T-cell (primary cell): ENCODE measurements at places on chromosomes 13 and 19.

DNA sequence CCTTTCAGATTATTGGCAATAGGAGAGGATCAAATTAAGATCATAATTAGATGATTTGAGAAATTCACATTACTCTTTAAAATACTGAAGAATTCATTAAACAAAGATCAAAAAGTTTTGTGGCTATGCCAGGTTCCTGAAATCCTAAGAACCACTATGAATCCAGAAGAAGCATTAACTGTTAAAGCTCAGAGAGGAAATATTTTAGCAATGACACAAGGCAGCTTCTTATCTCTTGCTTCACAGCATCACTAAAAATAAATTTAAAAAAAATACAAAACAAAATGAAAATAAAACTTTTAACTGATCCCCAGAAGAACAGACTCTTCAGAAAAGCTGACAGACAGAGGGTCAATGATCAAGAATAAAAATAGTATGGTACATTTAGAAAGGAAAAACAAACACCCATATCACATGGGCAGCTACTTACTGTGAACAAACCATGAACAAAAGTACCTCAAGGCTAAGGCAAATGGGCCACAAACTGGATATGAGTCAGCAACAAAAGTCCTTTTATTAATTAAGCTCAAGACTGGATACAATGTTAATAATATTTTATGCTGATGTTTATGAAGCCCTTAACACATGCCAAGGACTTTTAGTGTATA is 19.6 kb downstream of the RNF6 start:
- H3K4me3 ChIP-seq: no peak overlapping the region
- H3K36me3 ChIP-seq: peaks cover 12% of the 10 kb centered on the region
- H3K27me3 ChIP-seq: no peaks in the 10 kb centered on the region
- no peak overlapping the region for H3K27ac ChIP-seq

GRCh38 chr19:9165261-9165660 is 13.5 kb upstream of the OR7D2 start:
- no peaks in the 10 kb centered on the region for H3K27me3 ChIP-seq
- H3K36me3 ChIP-seq: peaks cover 22% of the 10 kb centered on the region
- H3K4me3 ChIP-seq: no peak overlapping the region
- DNase-seq: no peak
- H3K27ac ChIP-seq: no peak overlapping the region
- no peaks in the 10 kb centered on the region for H3K4me1 ChIP-seq

- H3K27ac ChIP-seq: no peak overlapping the region
- no peak overlapping the region for H3K4me3 ChIP-seq
- H3K27me3 ChIP-seq: no peaks in the 10 kb centered on the region
- DNase-seq: no peak
- H3K4me1 ChIP-seq: no peaks in the 10 kb centered on the region
These were observed 31.3 kb downstream of the KCTD12 start for GRCh38 chr13:76854894-76855293.

GRCh38 chr19:1232652-1233072 is 5.1 kb downstream of the CBARP start:
- peaks cover 20% of the 10 kb centered on the region for H3K27me3 ChIP-seq
- DNase-seq: no peak
- H3K27ac ChIP-seq: no peak overlapping the region
- no peaks in the 10 kb centered on the region for H3K36me3 ChIP-seq

GRCh38 chr19:44816301-44816700 is 7.4 kb downstream of the BCAM start:
- no peaks in the 10 kb centered on the region for H3K4me1 ChIP-seq
- no peak overlapping the region for H3K4me3 ChIP-seq
- H3K36me3 ChIP-seq: no peaks in the 10 kb centered on the region
- DNase-seq: no peak
- H3K27ac ChIP-seq: no peak overlapping the region

DNA sequence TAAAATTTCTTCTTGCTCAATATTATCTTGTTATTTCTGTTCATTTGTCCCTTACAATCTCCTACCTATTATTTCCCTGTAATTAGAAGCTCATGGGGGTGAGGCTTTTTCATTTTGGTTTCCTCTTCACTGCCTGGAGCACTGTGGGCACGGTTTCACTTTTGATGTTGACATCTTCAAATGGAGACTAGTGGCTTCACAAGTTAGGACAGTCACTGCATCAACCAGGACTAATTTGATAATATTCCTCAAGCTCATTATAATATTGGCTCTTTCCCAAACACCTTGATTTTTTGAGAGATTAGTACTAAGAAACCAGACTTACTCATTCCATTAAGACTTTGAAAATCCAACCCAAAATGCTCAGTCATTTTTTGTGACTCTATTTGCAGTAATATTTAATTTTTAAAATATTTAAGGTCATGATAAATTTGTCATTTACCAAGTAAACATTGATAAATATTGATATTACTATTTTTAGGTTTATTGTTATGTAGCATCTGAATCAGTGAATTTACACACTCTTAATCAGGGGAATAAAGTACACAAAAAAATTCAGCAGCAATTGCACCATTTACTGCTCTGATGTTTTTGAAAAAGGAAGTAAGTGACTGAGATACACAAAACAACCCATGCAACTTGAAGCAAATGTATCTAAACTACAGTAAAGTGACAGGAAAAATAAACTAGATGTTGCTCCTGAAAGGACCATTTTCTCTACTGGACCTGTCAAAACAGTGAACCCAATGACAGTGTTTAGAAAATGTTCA is 28.8 kb upstream of the RCBTB2 start:
- H3K4me1 ChIP-seq: peaks cover 15% of the 10 kb centered on the region
- peaks cover 2% of the 10 kb centered on the region for H3K27me3 ChIP-seq
- peak overlapping the region; percentile 6 for H3K4me3 ChIP-seq
- DNase-seq: no peak
- peak overlapping the region; percentile 37 for H3K27ac ChIP-seq

DNA sequence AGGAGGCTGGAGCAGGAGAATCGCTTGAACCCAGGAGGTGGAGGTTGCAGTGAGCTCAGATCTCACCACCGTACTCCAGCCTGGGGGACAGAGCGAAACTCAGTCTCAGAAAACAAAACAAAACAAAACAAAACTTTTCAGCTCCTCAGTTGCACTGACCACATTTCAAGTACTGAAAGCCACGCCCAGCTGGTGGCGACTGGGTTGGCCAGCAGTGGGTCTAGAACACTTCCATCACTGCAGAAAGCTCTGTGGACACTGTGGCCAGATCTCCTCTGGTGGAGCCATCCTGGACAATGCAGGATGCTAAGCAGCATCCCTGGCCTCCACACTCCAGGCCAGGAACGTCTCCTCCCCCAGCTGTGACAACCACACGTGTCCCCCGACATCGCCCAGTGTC is 21.1 kb downstream of the TLE2 start:
- H3K27ac ChIP-seq: no peak overlapping the region
- no peak overlapping the region for H3K4me3 ChIP-seq
- no peak for DNase-seq
- H3K27me3 ChIP-seq: no peaks in the 10 kb centered on the region
- H3K36me3 ChIP-seq: peaks cover 3% of the 10 kb centered on the region
- H3K4me1 ChIP-seq: no peaks in the 10 kb centered on the region

DNA sequence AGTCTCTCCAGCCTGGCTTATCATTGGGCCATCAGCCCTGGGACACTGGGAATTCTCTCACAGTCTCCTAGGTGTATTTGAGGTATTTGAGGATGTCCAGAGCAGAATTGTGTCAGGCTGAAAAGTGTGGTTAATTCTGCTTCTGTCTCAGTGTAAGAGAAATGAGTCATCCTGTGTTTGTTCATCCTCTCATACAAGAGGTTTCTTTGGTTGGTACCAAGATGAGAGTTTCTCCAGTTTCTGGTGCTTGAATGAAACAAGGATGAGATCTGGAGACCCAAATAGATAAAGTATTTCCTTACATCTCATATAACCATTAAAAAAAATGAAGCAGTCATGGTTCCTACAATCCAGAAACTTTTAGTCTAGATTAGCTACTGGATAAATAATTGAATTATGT is 7.7 kb downstream of the ZNF253 start:
- H3K4me3 ChIP-seq: no peak overlapping the region
- no peak for DNase-seq
- peaks cover 4% of the 10 kb centered on the region for H3K36me3 ChIP-seq
- H3K27me3 ChIP-seq: no peaks in the 10 kb centered on the region
- H3K27ac ChIP-seq: no peak overlapping the region

- peaks cover 3% of the 10 kb centered on the region for H3K4me1 ChIP-seq
- H3K36me3 ChIP-seq: no peaks in the 10 kb centered on the region
- H3K27me3 ChIP-seq: no peaks in the 10 kb centered on the region
- H3K27ac ChIP-seq: no peak overlapping the region
These were observed 56.2 kb upstream of the SCEL start for GRCh38 chr13:77479326-77479725.

- no peaks in the 10 kb centered on the region for H3K4me1 ChIP-seq
- no peaks in the 10 kb centered on the region for H3K36me3 ChIP-seq
- DNase-seq: no peak
- H3K4me3 ChIP-seq: no peak overlapping the region
- no peaks in the 10 kb centered on the region for H3K27me3 ChIP-seq
These were observed 50.7 kb downstream of the ACSBG2 start for GRCh38 chr19:6185835-6186834.

- no peaks in the 10 kb centered on the region for H3K4me1 ChIP-seq
- H3K27ac ChIP-seq: no peak overlapping the region
- peaks cover 37% of the 10 kb centered on the region for H3K27me3 ChIP-seq
- no peak overlapping the region for H3K4me3 ChIP-seq
- H3K36me3 ChIP-seq: no peaks in the 10 kb centered on the region
These were observed 3.7 kb upstream of the ACP7 start for GRCh38 chr19:39080431-39080830.

DNA sequence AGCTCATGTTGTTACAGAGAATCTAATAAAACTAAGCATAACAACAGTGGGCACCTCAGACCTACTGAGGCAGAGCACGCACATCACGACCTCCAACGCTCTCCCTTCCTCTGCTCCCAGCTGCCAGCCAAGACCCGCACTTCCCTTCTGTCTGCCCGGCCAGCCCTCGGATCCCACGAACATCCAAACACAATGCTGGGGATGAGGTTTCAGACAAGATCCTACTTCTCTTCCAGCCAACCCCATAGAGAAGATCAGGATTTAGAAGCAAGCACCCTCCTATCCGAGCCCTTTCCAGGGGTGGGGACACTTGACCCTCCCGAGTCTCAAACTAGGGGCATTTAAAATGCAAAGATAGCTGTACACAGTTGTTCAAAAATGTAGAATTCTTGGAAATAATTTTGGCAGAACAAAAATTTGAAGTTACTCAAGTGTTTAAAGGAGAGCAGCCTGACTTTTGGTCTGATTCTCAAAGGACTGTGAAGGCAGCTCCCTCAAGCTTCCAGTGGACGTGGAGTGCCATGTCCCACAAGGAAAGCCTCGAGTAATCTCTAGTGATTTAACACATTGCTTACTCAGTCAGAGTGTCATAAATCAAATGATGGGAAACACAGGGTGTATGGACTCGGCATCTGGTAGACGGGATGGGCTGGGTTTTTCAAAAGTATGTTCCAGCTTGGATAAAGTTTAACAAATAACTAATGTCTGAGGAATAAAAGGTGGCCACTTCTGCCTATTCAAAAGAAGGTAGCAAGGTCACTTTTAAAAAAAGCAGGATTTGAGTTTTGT is 32.8 kb downstream of the ANKRD10 start:
- no peaks in the 10 kb centered on the region for H3K27me3 ChIP-seq
- H3K27ac ChIP-seq: no peak overlapping the region
- no peaks in the 10 kb centered on the region for H3K4me1 ChIP-seq
- no peak overlapping the region for H3K4me3 ChIP-seq
- no peak for DNase-seq

DNA sequence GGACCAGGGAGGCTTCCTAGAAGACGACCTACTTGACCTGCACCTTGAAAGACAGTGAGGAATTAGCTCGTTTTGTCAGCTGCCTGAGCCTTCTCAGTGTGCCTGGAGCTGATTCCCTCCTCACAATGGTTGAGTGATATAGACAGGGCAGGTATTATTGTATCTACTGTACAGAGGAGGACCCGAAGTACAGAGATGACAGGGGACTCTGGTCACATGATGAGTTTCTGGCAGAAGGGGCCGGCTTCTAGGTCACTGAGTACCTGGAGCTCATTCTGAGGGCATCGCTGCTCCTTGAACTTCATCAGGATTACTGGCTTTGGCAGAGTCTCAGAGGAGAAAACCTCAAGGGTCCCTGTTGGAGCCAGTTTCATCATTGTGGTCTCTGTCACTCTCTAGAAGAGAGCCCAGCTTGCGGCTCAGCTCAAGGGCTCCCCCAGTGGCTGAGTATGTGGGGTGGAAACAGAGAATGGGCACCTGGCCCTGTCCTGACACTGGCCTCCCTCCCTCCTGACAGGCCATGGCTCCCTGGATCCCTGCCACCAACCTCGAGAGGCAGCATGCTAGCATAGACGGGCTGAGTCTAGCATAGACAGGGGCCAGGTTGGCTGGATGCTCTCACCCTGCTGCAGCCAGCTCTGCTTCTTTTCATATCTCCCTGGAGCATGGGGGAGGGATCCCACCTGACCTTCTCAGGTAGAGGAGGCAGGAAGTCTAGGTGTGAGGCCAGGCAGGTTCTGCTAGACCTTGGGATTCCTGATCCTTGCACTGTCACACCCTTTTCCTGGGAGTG is 38.7 kb downstream of the NFIX start:
- no peak overlapping the region for H3K4me3 ChIP-seq
- peaks cover 28% of the 10 kb centered on the region for H3K27me3 ChIP-seq
- no peak overlapping the region for H3K27ac ChIP-seq
- H3K4me1 ChIP-seq: peaks cover 3% of the 10 kb centered on the region

DNA sequence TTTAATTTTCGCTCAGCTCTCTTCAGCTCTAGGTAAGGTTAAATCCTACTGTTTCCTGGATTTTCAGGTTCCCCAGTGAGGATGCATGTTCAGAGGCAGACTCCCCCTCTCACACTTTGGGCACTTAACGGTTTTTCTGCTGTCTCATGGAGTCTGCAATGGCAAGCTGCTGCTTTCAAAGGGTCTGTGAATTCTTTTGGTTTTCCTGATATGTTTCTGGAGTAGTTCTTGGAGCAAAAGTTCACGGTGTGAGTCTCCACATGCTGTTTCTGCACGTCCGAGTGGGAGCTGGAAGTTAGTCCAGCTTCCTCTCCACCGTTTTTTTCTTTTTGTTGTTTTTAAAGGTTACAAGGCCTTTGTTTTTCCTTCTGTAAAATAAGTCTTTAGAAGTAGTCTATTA is 35.4 kb downstream of the DNAJC15 start:
- H3K27ac ChIP-seq: no peak overlapping the region
- no peak for DNase-seq
- H3K36me3 ChIP-seq: no peaks in the 10 kb centered on the region
- peaks cover 26% of the 10 kb centered on the region for H3K4me1 ChIP-seq

DNA sequence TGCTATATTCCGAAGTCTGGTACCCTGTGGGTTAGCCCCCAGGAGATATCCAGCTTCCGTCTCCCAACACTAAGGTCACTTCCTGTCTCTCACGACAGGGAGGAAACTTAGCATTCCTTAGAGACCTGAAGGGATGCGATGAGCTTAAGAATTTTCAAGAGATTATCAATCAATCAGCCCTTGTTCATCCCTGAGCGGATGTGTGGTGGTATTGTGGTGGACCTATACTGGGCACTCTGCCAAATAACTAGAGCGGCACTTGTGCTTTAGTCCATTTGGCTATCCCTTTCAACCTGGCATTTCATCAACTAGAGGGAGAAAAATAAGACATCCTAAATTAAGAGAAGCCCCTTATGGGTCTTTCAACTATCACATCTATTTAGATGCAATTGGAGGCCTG is 30.9 kb upstream of the ZNF562 start:
- no peaks in the 10 kb centered on the region for H3K4me1 ChIP-seq
- H3K36me3 ChIP-seq: no peaks in the 10 kb centered on the region
- H3K27me3 ChIP-seq: no peaks in the 10 kb centered on the region
- no peak overlapping the region for H3K27ac ChIP-seq
- H3K4me3 ChIP-seq: no peak overlapping the region

GRCh38 chr13:101217086-101217485 is 199.2 kb downstream of the NALCN start:
- no peak for DNase-seq
- no peaks in the 10 kb centered on the region for H3K4me1 ChIP-seq
- H3K27me3 ChIP-seq: no peaks in the 10 kb centered on the region
- no peak overlapping the region for H3K27ac ChIP-seq
